Testis (tissue), 5 donors: ENCODE measurements at places on chromosomes 16 and 17. TPM values are rescaled to one million over a fixed set of nuclear protein-coding genes. Genes with fewer than 3 reads are reported as not detected.

DNA sequence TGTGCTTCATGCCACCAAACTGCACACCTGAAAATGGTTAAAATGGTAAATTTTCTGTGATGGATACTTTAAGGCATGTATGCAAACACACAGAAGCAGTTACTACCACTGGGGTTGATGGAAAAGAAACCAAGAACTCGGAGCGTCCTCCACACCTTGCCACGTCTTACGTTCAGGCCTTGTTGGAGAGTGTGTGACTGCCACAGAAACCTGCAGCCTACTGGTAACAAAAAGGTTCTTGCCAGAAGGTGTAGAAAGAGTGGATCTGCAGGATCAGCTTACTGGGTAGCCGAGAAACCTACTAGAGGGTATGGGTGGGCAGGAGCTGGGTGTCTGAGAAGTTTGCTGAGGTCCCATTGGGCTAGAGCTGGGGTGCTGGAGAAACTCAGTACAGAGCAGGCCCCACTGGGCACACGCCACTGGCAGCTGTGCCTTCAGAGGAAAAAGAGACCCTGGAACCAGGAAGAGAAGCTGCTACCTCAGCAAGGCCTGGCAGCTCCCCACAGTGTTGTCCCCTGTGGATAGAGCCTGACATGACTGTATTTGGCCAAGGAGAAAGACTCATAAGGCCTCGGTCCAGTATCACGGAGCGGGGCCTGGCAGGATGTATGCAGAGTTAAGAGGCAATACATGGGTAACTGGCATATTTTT is 204.6 kb downstream of the SEC14L1 start:
- H3K36me3 ChIP-seq = no peaks in the 10 kb centered on the region
- H3K4me3 ChIP-seq = no peak overlapping the region
- peak; percentile 30 for DNase-seq
- no peak overlapping the region for H3K27ac ChIP-seq
- no peaks in the 10 kb centered on the region for H3K27me3 ChIP-seq

- peak; percentile 68 for DNase-seq
- peaks cover 14% of the 10 kb centered on the region for H3K4me1 ChIP-seq
- peak overlapping the region; percentile 92 for H3K4me3 ChIP-seq
- H3K27ac ChIP-seq = peak overlapping the region; percentile 98
Measured at GRCh38 chr17:68248199-68248825, 469 bp downstream of the AMZ2 start.

DNA sequence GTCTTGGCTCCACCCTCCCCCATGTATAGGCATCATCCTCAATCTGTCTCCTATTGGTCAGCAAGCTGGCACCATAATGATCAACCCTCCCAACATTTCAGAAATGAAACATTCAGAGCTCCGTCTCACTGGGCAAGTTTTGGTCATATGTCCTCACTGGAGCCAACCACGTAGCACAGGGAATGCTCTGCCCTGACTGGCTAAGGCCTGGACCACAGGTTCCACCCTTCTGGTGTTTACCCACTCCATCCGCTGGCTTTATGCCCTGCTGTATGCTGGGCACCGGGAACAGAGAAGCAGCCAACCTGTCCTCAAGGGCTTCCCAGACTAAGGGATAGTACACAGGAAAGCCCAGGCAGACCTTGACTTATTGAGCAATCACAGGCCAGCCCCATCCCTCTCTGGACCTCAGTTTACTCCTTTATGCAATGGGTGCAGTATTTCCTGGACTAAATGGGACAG is 20.5 kb downstream of the MYO15A start:
- H3K27me3 ChIP-seq = no peaks in the 10 kb centered on the region
- H3K4me3 ChIP-seq = no peak overlapping the region
- H3K4me1 ChIP-seq = peaks cover 3% of the 10 kb centered on the region
- no peak overlapping the region for H3K27ac ChIP-seq
- H3K36me3 ChIP-seq = no peaks in the 10 kb centered on the region
- DNase-seq = peak; percentile 73

DNA sequence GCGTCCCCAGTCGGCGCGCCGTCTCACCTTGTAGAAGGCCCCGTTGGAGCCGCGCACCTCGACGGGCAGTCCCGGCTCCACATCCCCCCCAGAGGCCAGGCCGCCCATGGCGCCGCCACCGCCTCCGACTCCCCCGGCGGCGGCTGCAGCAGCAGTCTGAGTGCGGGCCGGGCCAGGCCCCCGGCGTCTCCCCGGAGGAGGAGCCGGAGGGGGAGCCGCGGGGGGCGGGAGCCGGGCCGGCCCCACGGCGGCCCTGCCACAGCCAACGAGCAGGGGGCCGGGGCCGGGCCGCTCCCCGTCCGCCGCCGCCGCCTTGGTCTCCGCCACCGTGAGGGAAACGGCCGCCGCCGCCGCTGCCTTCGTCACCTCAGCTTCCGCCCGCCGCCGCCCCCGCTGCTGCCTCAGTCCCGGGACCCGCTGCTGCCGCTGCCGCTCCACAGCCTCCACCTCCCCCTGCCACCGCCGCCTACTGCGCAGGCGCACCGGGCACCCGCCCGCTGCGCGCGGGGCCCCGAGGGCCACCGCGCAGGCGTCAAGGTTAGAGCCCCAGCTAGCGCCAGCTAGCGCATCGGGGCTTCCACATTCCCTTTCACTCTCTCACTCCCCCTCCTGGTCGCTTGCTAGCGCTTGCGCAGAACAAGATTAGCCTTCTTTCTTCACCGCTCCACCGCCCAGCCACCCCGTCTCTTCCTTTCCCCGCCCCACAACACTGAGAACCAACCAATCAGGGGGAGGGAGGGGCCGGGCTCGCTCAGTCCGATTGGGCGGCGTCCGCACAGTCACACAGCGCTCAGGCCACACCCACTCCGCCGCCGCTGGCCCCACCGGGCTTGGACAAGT is at the start of gene FXR2:
TSS of gene FXR2 (minus strand) at position 473 of the 840 bp plus-strand sequence. CDS start at position 108, 365 bp downstream.
- H3K4me3 ChIP-seq = peak within 1 kb of the TSS; percentile 85
- H3K36me3 ChIP-seq = no peaks in the 10 kb centered on the region
- H3K27ac ChIP-seq = peak within 1 kb of the TSS; percentile 81
- peak; percentile 100 for DNase-seq

- DNase-seq = no peak
- no peak overlapping the region for H3K27ac ChIP-seq
- H3K36me3 ChIP-seq = no peaks in the 10 kb centered on the region
- H3K27me3 ChIP-seq = no peaks in the 10 kb centered on the region
- no peak overlapping the region for H3K4me3 ChIP-seq
- H3K4me1 ChIP-seq = no peaks in the 10 kb centered on the region
Measured at GRCh38 chr16:287298-287811, 4.4 kb downstream of the PDIA2 start.

GRCh38 chr16:55477736-55478135 is 1.3 kb upstream of the MMP2 start:
- H3K4me1 ChIP-seq = peaks cover 29% of the 10 kb centered on the region
- H3K36me3 ChIP-seq = no peaks in the 10 kb centered on the region
- no peaks in the 10 kb centered on the region for H3K27me3 ChIP-seq
- no peak for DNase-seq
- H3K4me3 ChIP-seq = no peak overlapping the region

DNA sequence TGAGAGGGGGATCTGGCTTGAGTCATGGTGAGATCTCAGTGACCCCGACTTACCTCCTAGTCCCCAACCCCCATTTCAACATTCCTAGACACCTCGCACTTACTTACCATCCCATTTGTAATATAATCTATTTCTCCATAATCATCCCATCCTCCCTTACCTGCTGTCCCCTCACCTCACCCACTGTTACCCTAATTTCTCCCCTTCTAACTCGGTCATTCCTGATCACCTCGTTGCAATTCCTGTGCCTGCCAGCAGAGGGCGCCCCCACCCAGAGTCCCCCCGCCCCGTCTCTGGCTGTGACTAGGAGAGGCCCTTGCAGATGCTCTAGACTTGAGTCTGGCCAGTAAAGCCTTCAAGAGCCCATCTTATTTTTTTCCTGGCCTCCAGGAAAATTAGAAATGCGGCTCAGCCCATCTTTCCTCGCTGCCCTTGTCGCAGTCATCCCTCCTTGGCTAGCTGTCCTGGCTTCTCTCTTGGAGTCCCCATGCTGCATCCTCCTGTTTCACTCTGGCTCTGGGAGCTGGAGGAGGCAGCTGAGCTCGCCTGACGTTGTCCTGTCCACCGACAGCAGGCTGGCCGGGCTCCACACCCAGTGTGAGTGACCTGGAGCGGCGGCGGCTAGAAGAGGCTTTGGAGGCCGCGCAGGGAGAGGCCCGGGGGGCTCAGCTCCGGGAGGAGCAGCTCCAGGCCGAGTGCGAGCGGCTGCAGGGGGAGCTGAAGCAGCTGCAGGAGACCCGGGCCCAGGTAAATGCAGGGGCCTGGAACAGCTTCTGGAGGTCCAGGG is 5.0 kb downstream of the TBKBP1 start:
- H3K36me3 ChIP-seq = no peaks in the 10 kb centered on the region
- H3K27ac ChIP-seq = no peak overlapping the region
- no peaks in the 10 kb centered on the region for H3K27me3 ChIP-seq
- no peak overlapping the region for H3K4me3 ChIP-seq

GRCh38 chr16:81036751-81037350 is 1.2 kb downstream of the ATMIN start:
- H3K36me3 ChIP-seq = no peaks in the 10 kb centered on the region
- peak overlapping the region; percentile 70 for H3K4me3 ChIP-seq
- peaks cover 13% of the 10 kb centered on the region for H3K4me1 ChIP-seq

DNA sequence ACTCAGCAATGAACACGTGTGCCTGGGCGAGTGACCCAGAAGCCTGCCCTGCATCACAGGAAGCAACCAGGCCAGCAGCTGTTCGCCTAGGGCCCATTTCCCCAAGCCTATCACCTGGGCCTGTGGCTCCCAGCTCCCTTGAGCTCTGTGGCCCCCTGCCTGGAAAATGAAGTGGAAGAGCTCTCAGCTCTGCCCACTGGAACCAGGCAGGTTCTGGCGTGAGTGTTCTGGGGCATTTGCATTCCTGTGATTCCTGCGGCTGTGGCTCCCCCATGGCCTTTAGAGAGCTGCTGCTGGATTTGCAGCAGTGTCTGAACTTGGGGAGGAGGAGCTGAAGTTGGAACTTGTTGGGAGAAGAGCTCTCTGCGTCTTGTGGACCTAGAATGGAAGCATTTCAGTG is 22.8 kb downstream of the PGS1 start:
- no peak overlapping the region for H3K27ac ChIP-seq
- no peaks in the 10 kb centered on the region for H3K27me3 ChIP-seq
- no peaks in the 10 kb centered on the region for H3K4me1 ChIP-seq
- no peak for DNase-seq

DNA sequence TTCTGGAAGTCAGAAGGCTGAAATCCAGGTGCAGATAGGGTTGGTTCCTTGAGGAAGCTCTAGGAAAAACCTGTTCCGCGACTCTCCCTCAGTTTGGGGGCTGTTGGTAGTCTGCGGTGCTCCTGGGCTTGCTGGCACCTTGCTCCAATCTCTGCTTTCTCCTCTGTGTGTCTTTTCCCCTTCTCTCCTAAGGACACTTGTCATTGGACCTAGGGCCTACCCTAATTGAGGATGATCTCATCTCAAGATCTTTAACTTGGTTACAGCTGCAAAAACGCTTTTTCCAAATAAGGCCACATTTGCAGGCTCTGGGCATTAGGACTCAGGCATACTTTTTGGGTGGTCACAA is 12.9 kb upstream of the CACNG4 start:
- no peaks in the 10 kb centered on the region for H3K36me3 ChIP-seq
- no peaks in the 10 kb centered on the region for H3K27me3 ChIP-seq
- H3K4me1 ChIP-seq = no peaks in the 10 kb centered on the region
- DNase-seq = no peak

- no peaks in the 10 kb centered on the region for H3K36me3 ChIP-seq
- DNase-seq = no peak
- H3K4me3 ChIP-seq = no peak overlapping the region
- no peaks in the 10 kb centered on the region for H3K27me3 ChIP-seq
- H3K4me1 ChIP-seq = peaks cover 6% of the 10 kb centered on the region
Measured at GRCh38 chr16:66911112-66911511, 7.6 kb downstream of the CDH16 start.

DNA sequence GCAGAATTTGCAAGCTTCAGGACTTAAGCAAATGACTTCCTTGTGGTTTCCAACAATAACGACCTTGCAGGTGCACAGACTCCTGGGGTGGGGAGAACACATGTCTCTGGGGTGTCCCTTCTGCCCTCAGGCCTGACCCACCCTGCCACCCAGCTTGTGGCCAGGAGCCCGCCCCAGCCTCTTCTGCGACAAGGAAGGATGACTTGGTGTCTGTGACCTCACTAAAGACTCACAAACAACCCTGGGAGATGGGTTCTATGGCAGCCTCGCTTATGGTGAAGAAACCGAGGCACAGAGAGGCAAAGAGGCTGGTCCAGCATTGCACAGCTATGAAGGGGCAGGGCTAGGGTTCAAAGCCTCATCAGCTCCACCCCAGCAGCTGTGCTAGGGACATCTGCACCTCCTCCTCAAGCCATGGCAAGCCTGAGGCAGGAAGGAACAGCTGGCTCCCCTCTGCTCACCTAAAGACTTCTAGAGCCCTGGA is 2.6 kb downstream of the ATP2A3 start:
- H3K27me3 ChIP-seq = no peaks in the 10 kb centered on the region
- H3K4me1 ChIP-seq = peaks cover 36% of the 10 kb centered on the region
- H3K4me3 ChIP-seq = no peak overlapping the region

- no peaks in the 10 kb centered on the region for H3K4me1 ChIP-seq
- H3K4me3 ChIP-seq = no peak overlapping the region
- no peak overlapping the region for H3K27ac ChIP-seq
- no peak for DNase-seq
- no peaks in the 10 kb centered on the region for H3K27me3 ChIP-seq
Measured at GRCh38 chr16:51405361-51405760, 254.3 kb upstream of the SALL1 start.

DNA sequence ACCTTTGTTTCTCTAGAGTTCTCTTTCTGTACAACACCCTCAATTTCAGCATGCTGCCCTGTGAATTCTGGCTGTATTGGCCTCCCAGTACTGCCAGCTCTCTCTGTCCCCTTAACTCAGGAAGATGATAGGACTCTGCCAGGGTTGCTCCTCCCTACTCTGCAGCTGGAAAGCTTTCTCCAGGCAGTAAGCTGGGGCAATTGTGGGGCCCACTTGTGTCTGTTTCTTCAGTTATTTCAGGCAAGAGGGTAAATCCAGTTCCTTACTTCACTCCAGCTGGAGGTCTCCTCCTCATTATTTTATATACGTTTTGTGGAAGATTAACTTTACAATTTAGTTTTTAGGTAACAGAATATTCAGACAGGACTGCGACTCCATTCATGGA is 9.9 kb downstream of the C17orf100 start:
- H3K36me3 ChIP-seq = no peaks in the 10 kb centered on the region
- H3K27ac ChIP-seq = no peak overlapping the region
- no peak for DNase-seq
- no peaks in the 10 kb centered on the region for H3K4me1 ChIP-seq
- no peaks in the 10 kb centered on the region for H3K27me3 ChIP-seq

DNA sequence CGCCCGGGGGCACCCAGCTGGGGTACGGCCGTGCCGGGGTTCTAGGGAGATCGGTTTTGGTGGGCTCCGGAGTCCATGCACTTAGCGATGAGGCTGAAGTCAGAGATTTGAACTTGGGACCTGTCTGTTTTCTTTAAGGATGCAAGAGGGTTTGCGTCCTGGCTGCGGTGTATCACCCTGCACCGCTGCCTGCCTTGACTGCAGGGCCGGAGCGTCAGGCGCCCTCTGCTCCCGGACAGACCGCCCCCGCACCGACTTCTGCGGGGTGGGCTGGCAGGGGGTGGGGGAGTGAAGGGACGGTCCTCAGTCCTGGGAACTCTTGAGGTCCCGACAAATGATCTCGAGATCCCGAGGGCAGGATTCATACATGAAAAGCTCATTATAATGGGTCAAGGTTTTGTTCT is 701 bp downstream of the PDP2 start:
- no peaks in the 10 kb centered on the region for H3K27me3 ChIP-seq
- H3K4me3 ChIP-seq = peak overlapping the region; percentile 80
- DNase-seq = peak; percentile 46
- peaks cover 11% of the 10 kb centered on the region for H3K4me1 ChIP-seq
- no peaks in the 10 kb centered on the region for H3K36me3 ChIP-seq

Gene GJC1
- total RNA-seq = 21.0 TPM

Gene NPIPA3
- total RNA-seq = 4.5 TPM

Gene KRTAP4-4
- not detected for total RNA-seq

Gene NKD1
- total RNA-seq = 14.4 TPM
